ENCODE measurements at places on chromosomes 11 and 22.

- no peaks in the 10 kb centered on the region for H3K36me3 ChIP-seq
- H3K4me3 ChIP-seq, result no peak overlapping the region
- no peaks in the 10 kb centered on the region for H3K4me1 ChIP-seq
- H3K27me3 ChIP-seq, result no peaks in the 10 kb centered on the region
- H3K27ac ChIP-seq, result no peak overlapping the region
These were observed 349.4 kb downstream of the FAM181B start for GRCh38 chr11:82384308-82384707.

DNA sequence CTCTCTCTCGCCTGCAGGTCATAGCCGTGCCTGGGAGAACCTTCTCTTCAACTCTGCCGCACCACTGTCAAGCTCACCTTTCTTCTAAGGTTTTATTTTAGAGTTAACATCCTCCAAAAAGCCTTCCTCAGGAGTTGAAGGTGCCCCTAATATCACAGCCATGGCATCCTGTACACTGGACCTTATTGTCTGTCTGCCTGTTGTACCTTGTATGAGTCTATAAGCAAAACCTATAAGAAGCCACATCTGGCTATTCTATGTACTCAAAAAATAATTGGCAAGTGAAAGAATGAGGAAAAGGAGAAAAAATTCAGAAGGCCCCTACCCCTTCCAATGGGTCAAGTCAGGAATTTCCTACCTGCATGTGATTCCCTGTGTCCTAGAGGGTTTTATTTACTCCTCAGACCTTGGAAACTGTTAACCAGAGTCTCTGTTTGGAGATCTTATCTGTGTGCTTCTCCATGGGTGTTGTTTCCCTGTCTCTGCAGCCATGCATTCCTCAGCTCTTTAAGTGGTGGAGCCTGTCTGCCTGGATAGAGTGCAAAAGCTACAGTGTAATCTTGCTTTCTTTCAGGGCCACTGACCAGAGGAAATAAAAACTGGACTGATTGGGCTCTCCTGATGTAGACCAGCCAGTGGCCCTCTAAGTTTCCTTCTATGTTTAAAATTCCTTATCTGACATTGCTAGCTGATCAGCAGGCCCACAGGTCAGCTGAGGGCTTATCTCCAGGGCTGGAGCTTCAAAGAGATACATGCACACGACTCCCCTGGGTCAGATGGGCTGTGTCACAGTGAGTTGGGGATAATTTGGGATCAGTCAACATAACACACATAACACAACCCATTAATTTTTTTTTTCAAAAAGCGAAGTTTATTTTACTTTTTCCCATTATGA is 37.6 kb upstream of the TMEM135 start:
- H3K27ac ChIP-seq, result no peak overlapping the region
- no peak overlapping the region for H3K4me3 ChIP-seq
- no peaks in the 10 kb centered on the region for H3K4me1 ChIP-seq
- DNase-seq, result no peak
- no peaks in the 10 kb centered on the region for H3K27me3 ChIP-seq
- H3K36me3 ChIP-seq, result no peaks in the 10 kb centered on the region

GRCh38 chr22:38088629-38089473 is 4.9 kb upstream of the SLC16A8 start:
- no peak overlapping the region for H3K27ac ChIP-seq
- H3K27me3 ChIP-seq, result peaks cover 10% of the 10 kb centered on the region
- peaks cover 4% of the 10 kb centered on the region for H3K4me1 ChIP-seq
- H3K4me3 ChIP-seq, result no peak overlapping the region

- DNase-seq, result no peak
- no peak overlapping the region for H3K4me3 ChIP-seq
- peaks cover 2% of the 10 kb centered on the region for H3K27me3 ChIP-seq
- H3K4me1 ChIP-seq, result peaks cover 8% of the 10 kb centered on the region
These were observed 5.4 kb downstream of the RAB38 start for GRCh38 chr11:88169881-88170280.

DNA sequence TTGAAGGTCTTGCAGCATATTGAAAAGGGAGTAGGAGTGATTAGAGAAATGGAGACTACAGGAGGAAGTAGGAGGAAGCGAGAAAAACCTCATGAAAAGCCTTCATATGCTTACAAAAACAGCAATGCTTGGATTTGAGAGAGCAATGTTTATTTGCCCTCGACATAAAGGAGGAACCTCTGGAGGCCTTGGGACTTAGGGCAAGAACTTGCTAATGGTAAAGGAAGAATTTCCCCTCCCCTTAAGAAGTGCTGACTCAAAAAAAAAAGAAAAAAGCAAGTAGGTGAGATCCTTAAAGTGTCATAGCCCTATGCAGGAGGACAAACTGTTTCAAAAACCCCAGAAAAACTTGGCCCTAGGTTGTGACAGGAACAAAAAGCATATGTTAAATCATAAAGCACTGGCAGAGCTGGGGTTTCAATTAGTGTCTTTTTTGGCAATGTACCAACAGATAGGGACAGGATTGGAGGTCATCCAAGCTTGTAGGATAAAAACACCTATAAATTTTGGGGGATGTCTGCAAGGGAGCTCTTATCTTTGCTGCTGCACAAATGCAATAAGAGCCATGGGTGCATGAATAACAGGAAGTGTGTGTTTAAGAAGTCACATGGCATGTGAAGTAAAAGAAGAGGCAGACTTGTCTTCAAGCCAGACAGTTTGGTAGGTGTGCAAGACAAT is 4.9 kb downstream of the GLYAT start:
- H3K36me3 ChIP-seq, result peaks cover 1% of the 10 kb centered on the region
- H3K27me3 ChIP-seq, result no peaks in the 10 kb centered on the region
- no peak for DNase-seq
- peaks cover 17% of the 10 kb centered on the region for H3K4me1 ChIP-seq
- H3K4me3 ChIP-seq, result no peak overlapping the region

GRCh38 chr22:35930933-35931332 is 97.7 kb downstream of the RBFOX2 start:
- H3K27ac ChIP-seq, result peak overlapping the region; percentile 31
- no peaks in the 10 kb centered on the region for H3K27me3 ChIP-seq
- H3K4me3 ChIP-seq, result no peak overlapping the region

DNA sequence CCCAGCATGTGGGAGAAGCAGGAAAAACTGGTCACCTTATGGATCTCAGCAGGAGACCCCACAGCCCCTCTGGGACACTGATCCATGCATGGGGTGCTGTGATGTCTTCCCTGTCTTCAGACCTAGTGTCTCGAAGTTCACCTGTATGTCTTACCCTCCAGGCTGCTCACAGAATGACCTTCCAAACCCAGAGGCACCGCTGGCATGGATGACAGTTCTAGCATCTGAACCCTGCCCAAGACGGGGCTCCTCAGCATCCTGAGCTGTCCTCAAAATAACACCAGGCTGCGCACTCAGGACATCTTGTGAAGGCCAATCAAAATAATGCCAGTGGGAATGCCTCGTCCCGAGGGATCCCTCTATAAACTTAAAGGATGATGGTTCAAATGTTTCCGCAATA is 824.9 kb downstream of the TBC1D22A start:
- H3K36me3 ChIP-seq, result no peaks in the 10 kb centered on the region
- DNase-seq, result no peak
- no peaks in the 10 kb centered on the region for H3K27me3 ChIP-seq
- no peaks in the 10 kb centered on the region for H3K4me1 ChIP-seq

GRCh38 chr22:39144101-39144767 is 8.2 kb downstream of the CBX7 start:
- H3K27me3 ChIP-seq, result no peaks in the 10 kb centered on the region
- peak overlapping the region; percentile 91 for H3K27ac ChIP-seq
- H3K4me1 ChIP-seq, result peaks cover 29% of the 10 kb centered on the region
- peak; percentile 76 for DNase-seq
- H3K36me3 ChIP-seq, result peaks cover 3% of the 10 kb centered on the region

- DNase-seq, result no peak
- peaks cover 7% of the 10 kb centered on the region for H3K4me1 ChIP-seq
- H3K27ac ChIP-seq, result no peak overlapping the region
- no peak overlapping the region for H3K4me3 ChIP-seq
- H3K27me3 ChIP-seq, result no peaks in the 10 kb centered on the region
These were observed 5.9 kb downstream of the ST3GAL4 start for GRCh38 chr11:126361400-126361799.

- H3K4me3 ChIP-seq, result no peak overlapping the region
- no peak for DNase-seq
- H3K4me1 ChIP-seq, result peaks cover 3% of the 10 kb centered on the region
- no peak overlapping the region for H3K27ac ChIP-seq
- no peaks in the 10 kb centered on the region for H3K36me3 ChIP-seq
- peaks cover 4% of the 10 kb centered on the region for H3K27me3 ChIP-seq
These were observed 6.6 kb upstream of the APOL6 start for GRCh38 chr22:35641494-35642120.

DNA sequence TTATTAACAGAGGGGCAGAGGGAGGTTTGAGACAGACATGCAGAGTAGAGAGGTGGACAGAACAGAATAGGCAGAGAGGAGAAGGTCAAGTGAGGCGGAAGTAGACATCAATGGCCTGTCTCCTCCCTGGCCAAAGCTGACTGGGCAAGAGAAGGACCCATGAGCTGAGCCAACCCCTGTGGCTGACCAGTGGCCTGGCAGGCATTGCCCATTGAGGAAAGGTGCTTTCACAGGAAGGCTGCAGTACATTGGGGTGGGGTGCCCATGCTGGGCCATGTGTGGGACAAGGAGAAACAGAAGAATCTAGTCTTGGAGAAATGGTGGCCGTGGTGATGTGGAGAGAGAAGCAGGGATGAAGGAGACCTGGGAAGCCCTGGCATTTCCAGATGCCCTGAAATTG is 76.0 kb downstream of the MYEOV start:
- H3K27ac ChIP-seq, result no peak overlapping the region
- no peaks in the 10 kb centered on the region for H3K36me3 ChIP-seq
- no peak for DNase-seq
- H3K4me1 ChIP-seq, result no peaks in the 10 kb centered on the region

DNA sequence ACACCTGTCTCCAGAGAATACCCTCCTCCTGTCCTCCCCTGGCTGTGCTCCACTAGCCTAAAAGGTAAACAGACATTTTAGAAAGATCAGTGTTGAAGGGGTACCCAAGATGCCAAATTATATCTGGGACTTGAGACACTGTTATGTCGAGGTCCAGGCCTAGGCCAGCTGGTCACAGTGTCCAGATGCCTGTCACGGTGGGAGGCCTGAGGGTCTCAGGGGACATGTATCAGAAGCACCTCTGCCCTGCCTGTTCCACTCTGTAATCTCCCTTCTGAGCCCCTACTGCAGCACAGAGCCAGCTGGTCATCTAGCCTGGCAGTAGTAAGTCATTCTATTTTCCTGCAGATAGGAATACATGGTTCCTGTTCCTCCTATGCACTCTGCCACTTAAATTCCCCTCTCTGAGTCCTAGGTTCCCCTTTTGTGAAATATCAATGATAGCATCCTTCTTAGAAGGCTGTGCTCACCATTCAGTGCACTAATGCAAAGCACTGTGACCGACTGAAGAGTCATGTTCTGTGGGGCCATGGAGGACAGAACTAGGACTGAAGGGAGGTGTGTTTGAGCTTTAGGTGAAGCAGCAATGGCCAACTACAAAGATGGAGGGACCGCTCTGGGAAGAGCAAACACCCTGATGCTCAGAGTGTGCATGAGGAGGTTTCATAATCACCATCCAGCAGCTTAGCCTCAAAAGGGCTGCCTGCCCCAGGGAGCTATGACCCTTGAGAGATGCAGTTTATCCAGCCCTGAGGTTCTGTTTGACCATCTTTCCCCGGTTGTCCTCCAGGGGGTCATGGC is 44.8 kb upstream of the TUB start:
- no peak overlapping the region for H3K27ac ChIP-seq
- DNase-seq, result no peak
- no peaks in the 10 kb centered on the region for H3K27me3 ChIP-seq

- peaks cover 58% of the 10 kb centered on the region for H3K36me3 ChIP-seq
- peaks cover 86% of the 10 kb centered on the region for H3K4me1 ChIP-seq
- H3K27me3 ChIP-seq, result no peaks in the 10 kb centered on the region
- no peak overlapping the region for H3K4me3 ChIP-seq
These were observed 82.9 kb downstream of the MAML2 start for GRCh38 chr11:96260067-96260511.

GRCh38 chr11:17354601-17354991 is 3.0 kb downstream of the NCR3LG1 start:
- H3K36me3 ChIP-seq, result peaks cover 3% of the 10 kb centered on the region
- peak overlapping the region; percentile 47 for H3K4me3 ChIP-seq
- DNase-seq, result peak; percentile 75
- H3K4me1 ChIP-seq, result peaks cover 31% of the 10 kb centered on the region
- H3K27ac ChIP-seq, result no peak overlapping the region

DNA sequence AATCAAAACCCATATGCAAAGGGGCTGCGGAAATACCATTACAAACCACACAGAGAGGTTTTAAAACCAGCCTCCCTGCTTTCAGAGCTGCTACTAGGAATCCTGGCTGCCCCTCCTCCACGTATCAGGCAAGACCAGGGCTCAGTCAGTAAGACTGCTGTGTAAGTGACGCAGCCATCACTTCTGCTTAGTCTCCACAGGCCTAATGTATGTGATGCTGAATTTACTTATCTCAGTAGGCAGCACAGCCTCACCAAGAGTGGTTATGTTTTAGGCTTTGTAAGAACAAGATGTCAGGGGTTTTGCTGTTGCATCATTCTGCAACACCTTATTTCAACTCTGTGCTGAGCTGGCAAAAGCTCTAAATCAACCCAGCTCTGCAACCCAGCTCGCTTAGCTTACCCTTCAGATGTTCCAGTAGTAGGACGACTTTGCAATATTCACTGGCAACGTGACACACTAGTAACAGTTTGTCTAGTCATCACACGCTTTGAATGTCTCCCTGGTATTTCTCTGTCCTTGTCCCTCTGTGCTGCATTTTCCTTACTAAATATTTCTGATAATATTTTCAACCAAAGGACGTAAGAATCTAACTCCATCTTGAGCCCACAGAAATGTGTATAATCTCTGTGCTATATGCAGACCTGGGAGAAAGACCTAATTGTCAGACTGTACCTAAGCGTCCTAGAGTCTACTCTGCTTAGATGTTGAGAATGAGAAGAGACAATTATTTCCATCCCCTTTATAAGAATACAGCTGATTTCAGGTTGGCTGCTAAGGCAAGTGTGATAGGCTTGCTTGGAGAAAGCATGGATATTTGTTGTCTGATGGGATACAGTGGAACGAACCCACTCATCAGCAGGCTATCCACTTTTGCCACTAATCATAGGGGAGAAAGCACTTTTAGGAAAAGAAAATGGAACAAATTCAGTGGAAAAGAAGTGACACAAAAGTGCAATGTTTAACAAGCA is 72.2 kb downstream of the LARGE2 start:
- no peaks in the 10 kb centered on the region for H3K27me3 ChIP-seq
- no peak overlapping the region for H3K27ac ChIP-seq
- H3K4me1 ChIP-seq, result no peaks in the 10 kb centered on the region
- H3K4me3 ChIP-seq, result no peak overlapping the region

DNA sequence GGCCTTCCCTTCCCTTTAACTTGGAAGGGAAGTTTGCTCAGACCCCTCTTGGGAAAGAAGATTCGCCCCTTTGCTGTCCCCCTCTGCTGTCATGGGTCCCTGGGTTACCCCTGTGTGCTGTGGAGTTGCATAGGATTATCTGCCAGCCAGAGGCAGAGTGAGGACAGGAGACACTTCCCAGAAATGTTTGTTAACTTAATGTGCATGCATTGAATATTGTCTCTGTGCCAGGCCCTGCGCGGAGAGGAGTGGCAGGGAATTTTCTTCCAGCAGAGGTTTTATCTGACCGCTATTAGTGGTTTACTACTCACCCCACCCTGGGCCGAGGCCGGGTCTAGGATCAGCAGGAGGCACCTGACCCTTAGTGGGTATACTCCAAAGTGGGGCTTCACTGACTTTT is 894.8 kb downstream of the TBC1D22A start:
- H3K27ac ChIP-seq, result no peak overlapping the region
- no peak overlapping the region for H3K4me3 ChIP-seq
- no peaks in the 10 kb centered on the region for H3K4me1 ChIP-seq
- no peaks in the 10 kb centered on the region for H3K36me3 ChIP-seq

All from activated CD4-positive, alpha-beta T cell treated with anti-CD3 and anti-CD28 coated beads, Interleukin-2, amount 10 ng/mL, durations not matched to agents 7 days and 5 days (primary cell).